ENCODE measurements at places on chromosomes 11 and 22.

- no peak for DNase-seq
Measured at GRCh38 chr22:27086080-27087044, 429.0 kb downstream of the MIAT start.

DNA sequence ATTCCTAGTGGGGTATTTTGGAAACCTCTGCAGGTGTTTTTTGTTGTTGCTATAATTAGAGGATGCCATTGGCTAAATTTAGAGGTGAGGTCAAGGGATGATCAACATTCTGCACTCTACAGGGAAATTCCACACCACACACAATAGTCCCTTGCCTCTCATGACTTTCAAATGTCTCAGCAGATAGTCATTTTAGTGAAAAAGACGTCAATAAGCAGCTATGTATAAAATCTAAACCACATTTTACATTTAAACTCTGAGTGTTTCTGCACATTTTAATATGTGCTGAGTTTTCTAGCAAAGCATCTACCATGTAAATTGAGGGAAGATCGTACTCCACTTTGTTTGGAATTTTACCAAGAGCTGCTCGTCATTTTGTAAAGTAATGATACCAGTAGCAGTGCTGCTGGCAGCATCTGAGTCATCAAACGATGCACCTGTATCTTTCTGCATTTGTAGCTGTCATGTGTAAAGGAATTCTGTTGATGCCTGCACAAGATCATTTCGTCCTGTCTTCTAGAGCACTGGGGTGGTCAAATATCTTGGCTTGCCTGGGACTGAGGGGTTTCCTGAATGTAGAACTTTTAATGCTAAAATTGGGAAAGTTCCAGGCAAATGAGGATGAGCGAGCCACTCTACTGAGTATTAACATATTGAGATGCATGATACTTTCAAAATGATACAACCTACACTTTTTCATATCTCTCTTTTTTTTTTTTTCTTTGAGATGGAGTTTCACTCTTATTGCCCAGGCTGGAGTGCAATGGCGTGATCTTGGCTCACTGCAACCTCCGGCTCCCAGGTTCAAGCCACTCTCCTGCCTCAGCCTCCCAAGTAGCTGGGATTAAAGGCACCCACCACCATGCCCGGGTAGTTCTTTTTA is 414.5 kb upstream of the SYN3 start:
- peak; percentile 2 for DNase-seq

GRCh38 chr11:79482800-79483199 is 42.0 kb upstream of the TENM4 start:
- no peak for DNase-seq

- no peak for DNase-seq
Measured at GRCh38 chr11:130789056-130789640, 127.1 kb downstream of the SNX19 start.

DNA sequence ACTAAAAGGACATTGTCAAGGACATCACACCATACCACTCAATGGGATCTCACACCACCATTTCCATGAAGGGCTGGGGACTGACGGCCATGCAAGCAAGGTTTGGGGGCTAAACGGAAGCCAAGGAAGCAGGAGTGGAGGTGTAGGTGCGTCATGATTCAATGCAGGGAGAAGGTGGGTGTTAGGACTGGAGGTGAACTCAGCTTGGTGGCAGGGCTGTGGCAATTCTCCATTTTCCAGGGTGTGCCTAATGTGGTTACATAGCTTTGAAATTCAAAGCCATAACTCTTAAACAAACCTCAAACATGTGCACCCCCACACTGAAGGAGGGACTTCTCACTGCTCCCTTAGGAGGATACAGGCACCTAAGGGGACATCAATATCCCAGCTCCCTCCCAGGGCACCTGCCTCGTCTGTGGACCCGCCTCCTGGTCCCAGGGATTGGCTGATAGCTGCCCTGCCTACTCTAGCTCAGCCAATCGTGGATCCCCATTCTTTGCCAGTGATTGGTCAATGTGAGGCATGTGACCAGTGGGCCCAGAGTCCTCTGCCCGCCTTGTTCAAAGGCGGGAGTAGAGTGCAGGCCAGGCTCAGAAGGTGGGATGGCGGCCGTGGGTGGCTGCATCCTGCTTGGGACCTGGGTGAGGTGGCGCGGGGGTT is 64.6 kb downstream of the CTTN start:
- no peak for DNase-seq

DNA sequence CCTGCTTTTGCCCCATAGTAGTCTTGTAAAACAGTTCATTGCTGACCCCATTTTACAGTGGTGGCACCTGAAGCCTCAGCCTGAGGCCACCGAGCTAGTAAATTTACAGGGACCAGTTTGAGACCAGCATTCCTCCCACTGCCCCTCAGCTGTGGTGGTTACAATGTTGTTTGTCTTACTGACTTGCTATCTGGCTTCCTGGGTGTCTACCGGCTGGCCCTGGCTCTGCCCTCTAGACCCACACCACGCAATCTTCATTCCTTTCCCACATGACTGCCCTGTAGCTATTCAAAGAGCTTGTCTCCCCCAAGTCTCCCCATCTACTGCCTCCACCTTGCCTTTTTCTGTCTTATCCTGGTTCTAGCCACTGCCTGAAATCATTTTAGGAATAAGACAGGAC is 20.8 kb downstream of the PIK3IP1 start:
- no peak for DNase-seq

GRCh38 chr11:47784785-47785381 is 17.7 kb upstream of the FNBP4 start:
- DNase-seq, result no peak

DNA sequence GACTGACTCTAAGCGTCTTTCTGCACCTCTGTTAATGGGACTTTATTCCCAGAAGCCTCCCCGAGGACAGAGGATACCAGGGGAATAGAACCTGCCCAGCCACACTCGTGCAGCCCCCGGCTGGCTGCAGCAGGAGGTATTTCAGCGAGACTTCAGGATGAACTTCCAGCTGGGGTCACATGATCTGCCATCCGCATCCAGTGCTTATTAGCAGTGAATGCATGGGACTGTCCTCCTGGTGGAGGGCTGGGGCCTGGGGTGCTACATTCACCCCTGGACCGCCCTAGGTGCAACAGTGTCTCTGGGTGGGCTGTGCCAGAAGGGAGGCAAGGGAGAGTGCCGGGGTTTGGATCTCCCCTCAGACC is 1.6 kb downstream of the DUSP8 start:
- no peak for DNase-seq

DNA sequence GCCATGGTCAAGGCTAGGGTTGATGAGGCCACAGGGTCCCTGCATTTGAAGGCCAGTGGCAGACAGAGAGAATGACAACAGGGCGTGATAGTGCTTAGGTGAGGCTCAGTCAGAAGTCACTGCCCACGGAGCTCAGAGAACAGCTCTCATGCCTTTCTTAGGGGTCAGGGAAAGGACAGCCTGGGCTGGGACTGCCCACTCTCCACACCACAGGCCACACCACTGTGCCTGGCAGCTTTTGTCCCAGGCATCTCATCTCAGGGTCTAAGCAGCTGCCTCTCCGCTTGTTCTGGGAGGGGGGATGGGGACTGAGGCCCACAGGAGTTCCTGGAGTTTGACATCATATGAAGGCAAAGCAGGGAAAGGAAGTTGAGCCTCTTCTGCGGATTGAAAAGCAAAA is 150.2 kb upstream of the B3GAT1 start:
- DNase-seq, result no peak

DNA sequence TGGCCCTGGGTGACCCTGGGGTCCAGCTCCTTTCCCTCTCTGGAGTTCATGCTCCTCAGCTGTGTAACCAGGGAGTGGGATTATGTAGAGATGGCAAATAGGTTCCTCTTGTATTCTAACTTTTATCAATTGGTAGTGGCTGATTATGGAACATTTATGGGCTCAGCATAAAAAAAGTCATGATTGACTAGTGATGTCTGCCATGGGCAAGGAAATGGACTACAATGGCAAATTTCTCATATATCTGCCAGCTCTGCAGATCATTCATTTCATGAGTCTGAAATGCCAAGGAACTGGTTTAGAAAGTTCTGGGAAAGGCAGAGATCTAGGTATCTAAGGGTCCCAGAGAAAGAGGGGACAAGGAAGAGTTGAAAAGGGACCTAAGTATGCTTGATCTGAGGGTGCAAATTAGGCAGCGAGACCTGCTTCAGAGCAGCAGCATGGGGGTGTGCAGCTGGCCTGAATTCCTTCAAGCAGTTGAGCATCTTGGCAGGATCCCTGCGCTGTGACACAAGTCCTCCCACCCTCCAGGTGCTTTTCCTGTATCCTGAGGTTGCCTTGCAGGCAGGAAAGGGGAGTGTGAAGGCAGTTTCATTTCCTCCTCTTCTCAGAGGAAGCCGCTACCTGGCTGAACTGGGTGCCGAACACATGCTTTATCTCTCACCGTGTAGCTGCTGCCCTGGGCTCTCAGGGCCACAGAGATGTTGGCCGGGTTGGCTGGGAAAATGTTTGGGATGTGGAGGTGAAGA is 10.4 kb downstream of the SLC15A3 start:
- no peak for DNase-seq

DNA sequence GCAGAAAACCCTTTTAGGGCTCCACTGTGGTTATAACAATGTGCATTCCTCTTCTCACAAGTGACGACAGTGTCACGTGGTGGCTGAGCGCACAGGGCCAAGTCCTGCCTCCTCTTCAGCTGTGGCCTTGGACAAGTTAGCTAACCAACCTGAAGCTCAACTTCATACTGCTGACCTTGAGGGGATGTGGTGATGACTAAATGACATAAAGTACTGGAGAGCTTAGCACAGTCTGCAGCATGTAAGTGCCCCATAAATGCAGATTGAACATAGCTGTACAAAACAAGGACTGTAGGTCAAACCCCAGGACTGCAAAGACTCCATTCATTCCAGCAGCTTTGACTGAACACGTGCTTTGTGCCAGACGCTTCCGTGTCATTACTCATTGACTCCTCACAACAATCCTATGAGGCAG is 20.1 kb upstream of the MRGPRX2 start:
- peak; percentile 82 for DNase-seq

DNA sequence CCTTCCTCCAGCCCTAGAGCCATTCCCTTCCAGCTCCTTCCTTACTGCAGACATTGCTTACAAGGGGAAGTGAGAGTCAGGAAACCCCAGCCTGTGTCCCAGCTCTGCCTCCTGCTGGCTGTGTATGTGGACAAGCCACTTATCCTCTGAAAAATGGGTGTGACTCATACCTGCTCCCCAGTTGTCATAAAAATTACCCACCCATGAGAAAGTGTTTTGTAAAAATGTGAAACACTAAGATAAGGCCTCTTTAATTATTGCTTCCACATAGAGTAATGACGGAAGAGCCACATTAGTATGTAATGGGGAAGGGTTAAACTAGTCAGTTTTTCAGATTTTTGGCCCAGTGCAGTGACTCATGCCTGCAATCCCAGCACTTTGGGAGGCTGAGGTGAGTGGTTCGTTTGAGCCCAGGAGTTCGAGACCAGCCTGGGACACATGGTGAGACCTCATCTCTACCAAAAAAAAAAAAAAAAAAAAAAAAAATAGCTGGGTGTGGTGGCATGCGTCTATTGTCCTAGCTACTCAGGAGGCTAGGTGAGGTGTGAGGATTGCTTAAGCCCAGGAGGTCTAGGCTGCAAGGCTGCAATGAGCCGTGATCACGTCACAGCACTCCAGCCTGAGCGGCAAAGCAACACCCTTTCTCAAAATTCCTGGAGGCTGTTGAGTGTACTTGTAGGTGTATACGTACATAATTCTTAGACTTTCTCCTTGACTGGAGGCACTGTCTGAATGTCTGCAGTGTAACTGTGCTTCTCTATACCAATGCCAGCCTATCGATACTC is 84.9 kb downstream of the CTTN start:
- DNase-seq, result peak; percentile 98

DNA sequence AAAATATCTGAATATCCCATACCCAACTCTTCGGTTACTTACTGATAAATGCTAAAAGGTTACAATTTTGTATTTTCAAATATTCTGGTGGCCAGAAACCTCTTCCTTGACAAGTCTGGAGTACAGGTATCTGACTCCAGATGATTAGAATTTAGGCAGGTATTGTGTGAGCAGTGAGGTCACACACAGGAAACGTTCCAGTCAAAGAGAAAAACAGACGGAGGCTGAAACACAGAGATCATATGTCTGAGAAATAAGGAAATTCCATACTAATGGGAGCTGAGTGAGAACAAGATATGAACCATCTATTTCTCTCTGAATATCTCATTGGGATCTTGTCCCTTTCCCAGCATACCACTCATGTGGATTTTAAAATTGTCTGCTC is 89.4 kb upstream of the IGLL5 start:
- DNase-seq, result no peak

DNA sequence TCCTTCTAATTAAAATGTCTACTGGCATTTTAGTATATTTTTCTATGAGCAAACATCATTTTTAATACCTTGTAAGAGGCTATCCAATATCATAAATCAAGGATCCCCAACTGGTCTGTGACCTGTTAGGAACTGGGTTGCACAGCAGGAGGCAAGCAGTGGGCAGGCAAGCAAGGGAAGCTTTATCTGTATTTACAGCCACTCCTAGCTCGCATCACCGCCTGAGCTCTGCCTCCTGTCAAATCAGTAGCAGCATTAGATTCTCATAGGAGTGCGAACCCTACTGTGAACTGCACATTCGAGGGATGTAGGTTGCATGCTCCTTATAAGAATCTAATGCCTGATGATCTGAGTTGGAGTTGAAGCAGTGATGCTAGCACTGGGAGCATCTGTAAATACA is 70.2 kb upstream of the CREB3L1 start:
- no peak for DNase-seq

- peak; percentile 78 for DNase-seq
Measured at GRCh38 chr11:76919887-76920746, 59.4 kb downstream of the ACER3 start.

GRCh38 chr11:114610550-114610949 is 15.0 kb upstream of the NXPE4 start:
- DNase-seq, result no peak

- DNase-seq, result no peak
Measured at GRCh38 chr11:19910931-19911330, 198.3 kb downstream of the NAV2 start.

- no peak for DNase-seq
Measured at GRCh38 chr22:40716116-40716515, 36.8 kb downstream of the MCHR1 start.

DNA sequence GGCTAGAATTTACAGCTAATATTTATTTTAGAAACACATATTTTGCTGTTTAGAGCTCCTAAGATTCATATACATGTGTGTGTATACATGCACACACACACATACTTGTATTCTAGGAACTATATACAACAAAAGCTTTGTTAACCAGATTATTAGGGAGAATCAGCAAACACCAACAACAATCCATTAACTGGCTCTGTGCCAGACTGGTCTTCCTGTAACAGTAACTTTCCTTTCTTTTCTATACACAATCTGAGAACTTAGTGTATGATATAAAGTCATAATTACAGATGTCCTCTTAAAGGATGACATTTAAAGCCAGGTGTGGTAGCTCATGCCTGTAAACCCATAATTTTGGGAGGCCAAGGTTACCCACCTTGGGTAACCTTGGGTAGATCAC is 49.5 kb upstream of the CLNS1A start:
- no peak for DNase-seq

- DNase-seq, result no peak
Measured at GRCh38 chr22:32991353-32992101, 66.7 kb downstream of the SYN3 start.

GRCh38 chr11:3882655-3883054 is 27.2 kb downstream of the STIM1 start:
- no peak for DNase-seq

All from A172 (cell line).